ENCODE measurements at places on chromosomes 4 and X.

GRCh38 chrX:138691186-138691585 is 20.3 kb downstream of the FGF13 start:
- H3K27me3 ChIP-seq: no peaks in the 10 kb centered on the region
- H3K36me3 ChIP-seq: no peaks in the 10 kb centered on the region
- H3K4me1 ChIP-seq: peaks cover 1% of the 10 kb centered on the region
- no peak for DNase-seq
- no peak overlapping the region for H3K4me3 ChIP-seq
- no peak overlapping the region for H3K27ac ChIP-seq

- H3K27ac ChIP-seq: no peak overlapping the region
- H3K27me3 ChIP-seq: peaks cover 2% of the 10 kb centered on the region
- peaks cover 6% of the 10 kb centered on the region for H3K4me1 ChIP-seq
- no peaks in the 10 kb centered on the region for H3K36me3 ChIP-seq
- H3K4me3 ChIP-seq: no peak overlapping the region
These were observed 18.3 kb upstream of the IL21 start for GRCh38 chr4:122639181-122639580.

DNA sequence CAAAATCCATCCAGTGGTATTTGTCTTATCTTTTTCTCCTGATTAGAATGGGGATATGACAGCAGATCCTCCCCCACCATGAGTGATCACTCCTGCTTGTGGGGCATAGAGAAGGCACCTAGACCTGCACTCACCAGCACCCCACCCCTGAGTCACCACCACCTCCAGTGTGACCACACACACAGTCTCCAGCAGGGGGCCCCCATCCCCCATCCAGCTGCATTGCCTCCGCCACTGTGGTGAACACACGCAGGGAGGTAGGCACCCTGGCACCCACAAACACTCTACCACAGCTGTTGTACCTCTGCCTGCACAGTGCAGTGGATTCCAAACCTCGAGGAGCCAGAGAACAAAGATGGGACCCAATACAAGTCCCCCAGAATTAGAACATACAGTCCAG is 9.0 kb upstream of the MAGEA8 start:
- H3K36me3 ChIP-seq: no peaks in the 10 kb centered on the region
- DNase-seq: no peak
- H3K4me1 ChIP-seq: no peaks in the 10 kb centered on the region
- no peak overlapping the region for H3K27ac ChIP-seq
- no peak overlapping the region for H3K4me3 ChIP-seq
- H3K27me3 ChIP-seq: no peaks in the 10 kb centered on the region

DNA sequence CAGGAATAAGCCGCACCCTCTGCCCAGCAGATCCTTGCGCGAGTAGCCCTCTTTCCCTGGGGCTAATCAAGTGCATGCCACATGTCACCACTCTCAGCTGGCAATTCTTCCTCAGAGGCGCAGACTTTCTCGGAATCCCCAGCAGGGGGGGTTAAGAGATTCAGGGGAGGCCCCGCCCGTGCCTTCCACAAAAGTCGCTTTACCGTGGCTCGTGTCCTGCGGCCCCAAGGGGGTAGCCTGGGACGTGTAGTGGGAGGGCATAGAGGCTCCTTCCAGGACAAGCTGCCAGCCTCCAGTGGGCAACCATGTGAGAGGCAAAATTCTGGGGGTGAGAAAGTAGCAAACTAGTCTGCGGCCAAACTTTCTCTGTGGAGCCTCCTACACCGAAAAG is 652 bp downstream of the SRPX start:
- H3K27ac ChIP-seq: no peak overlapping the region
- H3K4me1 ChIP-seq: no peaks in the 10 kb centered on the region
- peak; percentile 14 for DNase-seq
- H3K27me3 ChIP-seq: peaks cover 53% of the 10 kb centered on the region

DNA sequence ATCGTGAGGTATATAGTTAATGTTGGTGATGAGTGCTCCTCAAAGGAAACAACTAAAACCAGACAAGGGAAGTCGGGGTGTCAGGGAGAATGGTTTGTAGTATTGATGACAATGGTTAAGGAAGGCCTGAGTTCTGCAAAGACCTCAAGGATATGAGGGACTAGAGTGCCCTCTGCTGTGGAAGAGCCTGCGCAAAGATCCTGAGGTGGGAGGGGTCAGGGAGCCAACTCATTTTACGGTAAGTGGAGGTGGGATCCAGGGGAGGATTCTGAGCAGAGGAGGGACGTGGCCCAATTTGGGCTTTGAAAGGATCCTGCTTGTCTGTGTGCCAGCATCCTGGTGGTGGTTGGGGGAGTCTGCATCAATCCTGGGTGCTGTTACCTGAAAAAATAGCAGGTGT is 11.3 kb downstream of the UBA1 start:
- DNase-seq: no peak
- H3K27ac ChIP-seq: no peak overlapping the region
- no peaks in the 10 kb centered on the region for H3K27me3 ChIP-seq
- H3K36me3 ChIP-seq: peaks cover 41% of the 10 kb centered on the region
- no peaks in the 10 kb centered on the region for H3K4me1 ChIP-seq

DNA sequence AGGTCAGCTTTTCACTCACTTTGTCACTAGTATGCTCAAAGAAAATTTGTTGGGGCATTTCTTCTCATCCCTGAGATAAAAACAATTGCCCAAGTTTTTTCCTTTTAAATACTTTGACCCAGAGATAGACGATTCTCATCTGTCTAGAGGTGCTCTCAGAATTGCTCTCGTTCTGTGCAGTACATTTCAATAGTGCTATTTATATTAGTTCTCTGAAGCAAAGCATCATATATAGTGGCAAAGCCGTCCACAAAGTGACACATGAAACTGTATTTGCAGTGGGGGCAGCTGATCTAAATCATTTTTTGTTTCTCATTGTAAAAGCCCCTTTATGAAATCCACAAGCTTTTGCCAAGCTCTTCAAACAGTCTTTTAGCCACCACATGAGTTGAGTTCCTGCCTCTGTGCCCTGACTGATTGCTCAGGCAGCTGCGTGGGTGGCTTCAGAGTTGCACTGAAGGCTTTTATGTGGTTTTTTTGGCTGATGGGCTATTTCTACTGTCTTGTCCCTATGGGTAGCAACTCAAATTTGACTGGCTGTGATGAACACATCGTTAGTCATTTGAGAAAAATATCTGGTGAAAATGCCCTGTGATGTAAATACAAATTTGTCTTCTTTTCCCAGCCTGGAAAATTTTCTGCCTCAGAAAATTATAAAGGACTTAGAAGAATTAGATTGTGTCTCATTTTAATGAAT is 119.1 kb upstream of the OTUD4 start:
- H3K36me3 ChIP-seq: no peaks in the 10 kb centered on the region
- H3K27ac ChIP-seq: no peak overlapping the region
- H3K27me3 ChIP-seq: no peaks in the 10 kb centered on the region
- H3K4me1 ChIP-seq: no peaks in the 10 kb centered on the region

GRCh38 chr4:73066928-73067327 is 2.6 kb downstream of the COX18 start:
- no peak for DNase-seq
- H3K4me1 ChIP-seq: peaks cover 11% of the 10 kb centered on the region
- H3K27me3 ChIP-seq: no peaks in the 10 kb centered on the region
- no peak overlapping the region for H3K4me3 ChIP-seq
- no peak overlapping the region for H3K27ac ChIP-seq
- peaks cover 6% of the 10 kb centered on the region for H3K36me3 ChIP-seq

GRCh38 chr4:119598521-119598920 is 30.1 kb downstream of the PDE5A start:
- H3K4me3 ChIP-seq: no peak overlapping the region
- H3K36me3 ChIP-seq: peaks cover 39% of the 10 kb centered on the region
- no peak for DNase-seq
- H3K27ac ChIP-seq: no peak overlapping the region

- no peaks in the 10 kb centered on the region for H3K36me3 ChIP-seq
- no peak overlapping the region for H3K27ac ChIP-seq
- DNase-seq: peak; percentile 44
- peaks cover 17% of the 10 kb centered on the region for H3K27me3 ChIP-seq
- no peaks in the 10 kb centered on the region for H3K4me1 ChIP-seq
- no peak overlapping the region for H3K4me3 ChIP-seq
These were observed 660.3 kb upstream of the PITX2 start for GRCh38 chr4:111283066-111283677.

GRCh38 chr4:55038176-55038890 is 87.1 kb downstream of the KDR start:
- no peak overlapping the region for H3K4me3 ChIP-seq
- peaks cover 20% of the 10 kb centered on the region for H3K27me3 ChIP-seq
- DNase-seq: no peak
- no peaks in the 10 kb centered on the region for H3K4me1 ChIP-seq
- no peak overlapping the region for H3K27ac ChIP-seq
- H3K36me3 ChIP-seq: peaks cover 2% of the 10 kb centered on the region

DNA sequence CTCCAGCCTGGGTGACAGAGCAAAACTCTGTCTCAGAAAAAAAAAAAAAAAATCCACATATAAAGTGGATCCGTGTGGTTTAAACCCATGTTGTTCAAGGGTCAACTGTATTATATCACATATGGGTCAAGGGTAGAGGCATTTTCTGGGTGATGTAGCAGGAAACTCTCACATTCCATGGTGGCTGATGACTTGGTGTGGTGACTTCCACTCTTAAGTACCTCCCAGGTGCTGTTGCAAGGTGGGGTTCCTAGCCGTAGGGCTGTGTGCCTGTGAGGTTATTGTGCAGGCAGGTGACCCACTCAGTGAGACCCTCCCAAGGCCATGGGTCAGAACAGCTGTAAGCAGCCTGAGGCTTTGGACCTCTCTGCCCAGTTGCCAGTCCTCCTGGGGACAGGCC is 17.0 kb downstream of the ELF4 start:
- H3K4me1 ChIP-seq: peaks cover 3% of the 10 kb centered on the region
- H3K36me3 ChIP-seq: peaks cover 2% of the 10 kb centered on the region
- no peaks in the 10 kb centered on the region for H3K27me3 ChIP-seq
- H3K4me3 ChIP-seq: no peak overlapping the region
- H3K27ac ChIP-seq: no peak overlapping the region
- DNase-seq: no peak

- no peak for DNase-seq
- H3K4me1 ChIP-seq: no peaks in the 10 kb centered on the region
- H3K27ac ChIP-seq: no peak overlapping the region
These were observed 153.8 kb downstream of the AREG start for GRCh38 chr4:74598611-74599325.

GRCh38 chr4:81919810-81920209 is 448.1 kb upstream of the RASGEF1B start:
- peaks cover 3% of the 10 kb centered on the region for H3K4me1 ChIP-seq
- DNase-seq: no peak
- H3K27me3 ChIP-seq: peaks cover 9% of the 10 kb centered on the region
- no peaks in the 10 kb centered on the region for H3K36me3 ChIP-seq

DNA sequence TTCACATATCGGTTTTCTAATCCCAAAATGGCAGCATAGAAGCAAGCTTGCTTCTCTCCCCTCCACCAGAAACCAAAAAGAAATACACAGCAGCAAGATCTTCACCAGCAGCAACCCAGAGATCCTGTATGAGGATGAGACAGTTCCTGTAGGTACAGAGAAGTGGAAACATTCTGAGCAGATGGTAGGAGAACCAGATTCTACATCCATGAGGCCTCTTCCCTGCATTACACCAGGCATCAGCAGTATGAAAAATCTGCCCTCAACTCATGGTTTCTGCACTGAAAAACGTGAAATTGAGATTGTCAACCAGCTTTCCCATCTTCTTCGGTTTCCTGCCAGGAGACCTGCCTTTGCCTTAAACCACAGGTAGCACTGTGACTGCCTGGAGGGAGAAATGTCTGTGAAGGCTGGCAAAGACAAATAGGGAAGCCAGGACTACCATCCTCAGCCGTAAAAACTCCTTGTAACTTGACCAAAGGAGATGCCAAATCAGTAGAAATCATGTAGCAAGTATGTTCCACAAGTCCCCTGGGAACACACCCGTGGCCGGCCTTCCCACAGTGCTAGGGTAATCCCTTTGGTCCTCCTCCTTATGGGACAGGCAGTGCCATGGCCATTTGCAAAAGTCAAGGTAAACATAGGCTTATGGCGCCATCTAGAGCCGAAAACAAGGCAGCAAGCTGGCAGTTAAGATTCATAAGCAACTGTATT is 24.0 kb upstream of the MTHFD2L start:
- no peak overlapping the region for H3K4me3 ChIP-seq
- peaks cover 7% of the 10 kb centered on the region for H3K36me3 ChIP-seq
- no peaks in the 10 kb centered on the region for H3K27me3 ChIP-seq

DNA sequence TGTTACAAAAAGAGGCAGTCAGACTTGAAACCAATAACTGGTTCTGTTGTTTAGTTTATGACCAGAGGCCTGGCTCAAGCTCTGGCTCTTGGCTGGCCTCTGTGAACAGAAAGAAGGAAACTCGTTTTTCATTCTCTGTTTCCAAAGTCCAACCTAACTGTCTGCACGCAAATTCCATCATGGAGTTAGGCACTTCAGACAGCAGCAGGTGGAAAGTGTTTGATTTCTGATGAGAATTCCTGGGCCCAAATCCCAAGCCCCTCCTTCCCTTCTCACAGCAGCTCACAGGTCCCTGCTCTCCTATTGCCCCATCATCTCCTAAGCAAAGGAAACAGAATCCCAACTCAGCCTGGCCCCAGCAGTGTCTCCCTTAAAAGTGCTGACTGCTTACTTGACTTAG is 42.8 kb upstream of the FGF16 start:
- H3K36me3 ChIP-seq: no peaks in the 10 kb centered on the region
- no peak overlapping the region for H3K4me3 ChIP-seq
- no peak for DNase-seq
- H3K27me3 ChIP-seq: no peaks in the 10 kb centered on the region
- H3K4me1 ChIP-seq: no peaks in the 10 kb centered on the region

DNA sequence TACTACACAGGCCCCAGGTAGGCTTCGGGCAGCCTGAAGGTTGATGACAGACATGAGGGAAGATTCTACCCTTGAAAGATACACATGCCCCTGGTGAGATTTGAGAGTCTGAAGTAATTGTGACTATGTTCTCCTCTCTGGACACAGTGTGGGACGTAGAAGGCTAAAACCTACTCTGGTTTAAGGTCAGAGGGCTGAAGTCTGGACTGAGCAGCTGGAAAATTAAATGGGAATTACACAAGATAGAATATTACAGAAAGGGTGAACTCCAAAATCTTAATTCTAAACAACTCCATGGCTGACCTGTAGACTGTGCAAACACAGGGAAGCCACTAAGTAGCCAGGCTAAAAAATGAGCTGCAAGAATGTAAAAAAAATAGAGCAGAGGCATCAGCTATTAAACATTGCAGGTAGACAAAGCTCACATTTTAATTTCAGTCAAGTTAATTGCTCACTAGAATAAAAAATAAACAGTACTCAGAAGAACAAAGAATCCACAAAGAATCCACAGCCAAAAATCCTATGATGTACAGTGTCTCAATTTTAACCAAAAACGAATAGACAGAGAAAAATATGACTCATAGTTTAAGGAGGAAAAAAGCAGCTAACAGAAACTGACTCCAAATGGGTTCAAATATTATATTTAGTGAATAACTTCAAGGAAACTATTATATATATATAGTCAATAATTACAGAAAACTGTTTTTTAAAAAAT is 170.4 kb downstream of the PCDH18 start:
- no peaks in the 10 kb centered on the region for H3K4me1 ChIP-seq
- no peak overlapping the region for H3K4me3 ChIP-seq
- H3K27me3 ChIP-seq: no peaks in the 10 kb centered on the region
- H3K36me3 ChIP-seq: no peaks in the 10 kb centered on the region
- no peak overlapping the region for H3K27ac ChIP-seq
